ENCODE measurements at places on chromosomes 6 and 20.
A peak's percentile ranks its signal among the peaks of the same experiment; 100 is the strongest.

GRCh38 chr20:31587545-31588389 is 17.3 kb upstream of the ID1 start:
- peak; percentile 77 for DNase-seq

DNA sequence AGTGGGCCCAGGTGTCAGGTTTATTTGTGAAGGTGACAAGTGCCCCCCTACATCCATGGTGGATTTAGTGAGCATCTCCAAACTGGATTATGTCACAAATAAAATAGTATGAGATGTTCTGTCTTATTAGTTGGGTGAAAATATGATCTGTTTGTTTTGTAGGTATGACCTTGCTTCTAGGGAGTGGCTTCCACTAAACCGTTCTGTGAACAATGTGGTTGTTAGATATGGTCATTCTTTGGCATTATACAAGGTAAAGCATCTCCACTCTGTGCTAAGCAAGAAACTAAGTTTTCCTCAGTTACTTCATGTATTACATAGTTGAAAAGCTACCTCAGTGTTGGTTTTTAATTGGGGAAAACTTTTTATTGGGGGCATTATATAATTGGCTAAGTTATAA is 88.4 kb downstream of the ATRN start:
- no peak for DNase-seq

DNA sequence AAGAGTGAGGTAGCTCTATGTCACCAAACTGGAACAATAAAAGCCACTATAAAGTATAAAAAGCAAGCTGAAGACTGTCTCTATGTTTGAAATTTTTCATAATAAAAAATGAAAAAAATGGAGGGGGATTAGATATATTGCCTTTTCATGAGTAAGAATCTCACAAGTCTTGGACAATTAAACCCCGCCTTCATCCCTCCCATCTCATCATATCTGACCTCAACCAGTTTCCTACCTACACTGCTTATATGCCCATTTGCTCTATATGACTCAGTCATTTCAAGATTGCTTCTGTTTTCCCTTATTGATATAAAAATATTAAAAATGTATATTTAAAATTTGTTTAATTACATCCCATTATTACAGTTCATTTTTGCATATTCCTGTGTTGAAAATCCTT is 2.9 kb upstream of the TRIM39 start:
- no peak for DNase-seq

GRCh38 chr6:137241481-137242038 is 22.4 kb upstream of the IFNGR1 start:
- DNase-seq: no peak

- DNase-seq: peak; percentile 89
These were observed 75.7 kb downstream of the SYNJ2 start for GRCh38 chr6:158057213-158057987.

DNA sequence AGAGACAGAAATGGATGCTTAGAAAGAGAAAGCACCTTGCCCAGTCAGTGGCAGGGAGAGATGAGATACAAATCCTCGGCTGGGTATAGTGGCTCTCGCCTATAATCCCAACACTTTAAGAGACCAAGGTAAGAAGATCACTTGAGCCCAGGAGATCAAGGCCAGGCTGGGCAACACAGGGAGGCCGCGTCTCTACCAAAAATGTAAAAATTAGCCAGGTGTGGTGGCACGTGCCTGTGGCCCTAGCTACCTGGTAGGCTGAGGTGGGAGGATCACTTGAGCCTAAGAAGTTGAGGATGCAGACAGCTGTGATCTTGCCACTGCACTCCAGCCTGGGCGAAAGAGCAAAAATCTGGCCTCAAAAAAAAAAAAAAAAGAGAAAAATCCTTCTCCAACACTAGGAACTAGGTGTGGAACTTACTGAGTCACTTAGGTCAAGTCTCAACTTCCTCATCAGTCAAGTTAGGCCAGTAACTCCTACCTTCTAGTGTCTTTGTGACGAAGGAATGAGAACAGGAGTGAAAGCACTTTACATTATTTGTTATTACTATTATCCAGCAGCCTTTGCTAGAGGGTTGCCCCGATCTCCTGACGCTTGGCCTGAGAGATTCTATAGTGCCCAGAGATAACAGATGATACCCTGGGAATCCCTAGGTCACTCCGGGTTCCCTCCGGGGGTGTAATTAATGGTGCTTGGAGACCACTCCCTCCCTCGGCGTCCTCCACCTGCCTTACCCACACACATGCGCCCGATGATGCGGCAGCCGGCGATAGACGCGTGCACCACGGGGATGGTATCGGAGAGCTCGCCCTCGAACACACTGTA is 918 bp downstream of the EIF6 start:
- DNase-seq: peak; percentile 28

GRCh38 chr6:137631323-137631722 is 137.1 kb upstream of the OLIG3 start:
- DNase-seq: no peak

- DNase-seq: no peak
These were observed 199.2 kb downstream of the BMP2 start for GRCh38 chr20:6966721-6967120.

Measured in GM03348 (cell line).